ENCODE measurements at places on chromosomes 5 and 9.

DNA sequence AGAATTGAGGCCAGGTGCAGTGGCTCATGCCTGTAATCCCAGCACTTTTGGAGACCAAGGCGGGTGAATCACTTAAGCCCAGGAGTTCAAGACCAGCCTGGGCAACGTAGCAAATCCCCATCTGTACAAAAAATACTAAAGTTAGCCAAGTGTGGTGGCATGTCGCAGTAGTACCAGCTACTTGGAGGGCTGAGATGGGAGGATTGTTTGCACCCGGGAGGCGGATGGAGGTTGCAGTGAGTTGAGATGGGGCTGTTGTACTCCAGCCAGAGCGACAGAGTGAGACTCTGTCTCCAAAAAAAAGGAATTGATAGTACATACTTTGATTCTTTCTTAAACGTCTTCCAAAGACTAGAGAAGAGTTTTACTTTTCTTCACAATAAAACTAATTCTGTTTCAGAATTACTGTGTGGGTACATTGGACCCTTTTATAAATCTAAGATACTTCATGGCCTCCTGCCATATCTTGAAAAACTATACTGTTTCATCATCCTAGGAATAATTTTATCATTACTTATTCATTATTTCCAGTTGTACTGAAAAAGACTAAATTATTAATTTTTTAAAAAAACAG is 132.0 kb upstream of the GRHPR start:
- DNase-seq, result no peak

DNA sequence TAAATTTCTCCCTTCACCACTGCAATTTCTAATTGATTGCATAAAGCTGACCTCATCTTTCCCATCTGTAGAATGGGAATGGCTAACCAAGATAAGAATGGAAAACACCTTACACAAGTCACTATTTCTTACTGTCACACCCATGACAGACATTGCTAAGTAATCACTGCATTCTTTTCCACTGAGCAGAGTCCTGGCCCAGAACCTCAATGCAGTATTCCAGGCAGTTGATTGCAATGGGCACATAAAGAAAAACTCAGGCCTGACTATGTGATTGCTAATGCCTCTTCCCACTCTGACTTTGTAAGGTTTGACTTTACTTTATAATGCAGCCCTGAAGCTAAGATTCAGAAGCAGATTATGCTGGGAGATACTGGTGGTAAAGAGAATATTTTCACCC is 29.3 kb downstream of the TRIM32 start:
- DNase-seq, result no peak

- DNase-seq, result no peak
These were observed 145.7 kb downstream of the ZSWIM6 start for GRCh38 chr5:61477788-61478187.

DNA sequence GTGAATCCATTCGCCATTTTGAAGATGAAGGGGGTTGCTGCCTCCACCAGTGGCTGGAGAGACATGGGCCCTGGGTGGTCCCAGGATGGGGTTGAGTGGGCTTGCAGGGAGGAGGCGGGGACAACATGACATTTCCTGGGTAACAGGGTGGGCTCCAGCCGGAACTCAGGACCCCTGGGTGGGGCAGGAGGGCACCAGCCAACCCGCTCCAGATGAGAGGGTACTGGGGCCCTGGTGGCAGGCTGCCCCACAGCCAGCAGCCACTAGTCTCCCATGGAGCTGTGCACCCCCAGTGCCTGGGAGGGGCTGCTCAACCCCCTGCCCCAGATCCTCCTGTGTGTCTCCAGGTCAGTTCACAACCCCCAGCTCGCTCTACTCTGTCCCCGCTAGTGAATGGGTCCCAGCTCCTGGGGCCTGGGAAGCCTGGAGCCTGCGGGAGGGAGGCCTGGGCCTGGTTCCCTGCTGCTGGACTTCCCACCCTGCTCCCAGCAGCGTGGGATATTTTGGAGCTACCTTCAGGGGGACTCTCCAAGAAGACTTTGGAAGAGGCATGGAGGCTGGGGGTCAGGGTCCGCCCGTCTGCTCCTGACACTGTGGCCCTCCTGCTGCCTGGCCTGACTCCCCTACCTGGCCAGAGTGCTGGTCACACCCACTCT is 55.9 kb downstream of the AHRR start:
- no peak for DNase-seq

GRCh38 chr5:149088686-149089085 is 25.8 kb upstream of the SH3TC2 start:
- DNase-seq, result no peak

DNA sequence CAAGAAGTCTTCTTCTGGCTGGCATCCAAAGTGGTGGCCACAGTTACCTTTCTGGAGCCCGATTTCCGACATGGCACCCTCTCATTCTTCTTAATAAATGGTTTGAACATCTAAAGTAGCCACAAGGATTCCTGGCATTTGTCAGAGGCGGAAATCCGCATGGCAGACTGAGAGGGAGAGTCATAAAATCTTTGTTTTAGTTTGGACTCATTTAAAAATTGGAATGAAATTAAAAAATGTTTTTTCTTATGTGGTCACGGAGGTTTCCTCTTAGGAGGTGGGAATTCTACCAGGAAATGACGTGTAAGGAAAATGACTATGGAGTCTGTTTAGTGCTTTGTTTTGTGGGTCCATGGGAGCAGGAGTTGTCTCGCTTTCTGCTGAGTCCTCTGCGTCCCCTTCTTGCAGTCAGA is 133.0 kb upstream of the PTCH1 start:
- DNase-seq, result no peak

- DNase-seq, result no peak
These were observed 69.0 kb upstream of the SLC12A2 start for GRCh38 chr5:128014578-128014977.

- DNase-seq, result no peak
These were observed 185.9 kb downstream of the MSX2 start for GRCh38 chr5:174910245-174910737.

- DNase-seq, result no peak
These were observed 59.7 kb downstream of the STRBP start for GRCh38 chr9:123208626-123209174.

DNA sequence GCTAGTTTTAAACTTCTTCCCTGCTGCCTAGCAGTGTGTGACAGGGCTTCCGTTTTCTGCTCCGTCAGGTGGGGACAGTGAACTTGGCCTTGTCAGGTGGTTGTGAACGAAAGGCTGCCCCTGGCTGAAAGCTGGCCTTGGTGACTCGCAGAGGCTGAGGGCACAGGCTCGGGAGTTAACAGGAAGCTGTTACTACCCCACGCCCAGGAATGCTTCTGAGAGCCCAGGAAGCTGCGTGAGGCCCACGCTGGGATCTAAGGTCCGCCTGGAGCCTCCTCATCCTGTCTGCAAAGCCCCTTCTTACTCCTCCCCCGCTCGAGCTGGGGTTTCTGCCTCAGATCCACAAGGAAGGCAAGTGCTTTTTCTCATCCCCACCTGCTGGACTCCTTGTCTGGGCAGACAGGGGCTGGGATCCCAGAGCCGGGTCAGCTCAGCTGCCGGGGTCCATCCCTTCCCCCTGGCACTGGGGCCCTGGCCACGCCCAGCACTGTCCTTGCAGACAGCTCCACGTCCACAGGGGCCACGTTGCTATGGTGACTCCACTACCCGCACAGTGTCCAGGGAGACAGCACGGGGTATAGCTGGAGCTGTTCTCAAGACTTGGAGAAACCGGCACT is 124.7 kb upstream of the TBC1D2 start:
- DNase-seq, result peak; percentile 26

GRCh38 chr5:173689171-173689736 is 72.8 kb upstream of the BOD1 start:
- DNase-seq, result no peak

- DNase-seq, result no peak
These were observed 243.7 kb downstream of the HSPA4 start for GRCh38 chr5:133295520-133295919.

DNA sequence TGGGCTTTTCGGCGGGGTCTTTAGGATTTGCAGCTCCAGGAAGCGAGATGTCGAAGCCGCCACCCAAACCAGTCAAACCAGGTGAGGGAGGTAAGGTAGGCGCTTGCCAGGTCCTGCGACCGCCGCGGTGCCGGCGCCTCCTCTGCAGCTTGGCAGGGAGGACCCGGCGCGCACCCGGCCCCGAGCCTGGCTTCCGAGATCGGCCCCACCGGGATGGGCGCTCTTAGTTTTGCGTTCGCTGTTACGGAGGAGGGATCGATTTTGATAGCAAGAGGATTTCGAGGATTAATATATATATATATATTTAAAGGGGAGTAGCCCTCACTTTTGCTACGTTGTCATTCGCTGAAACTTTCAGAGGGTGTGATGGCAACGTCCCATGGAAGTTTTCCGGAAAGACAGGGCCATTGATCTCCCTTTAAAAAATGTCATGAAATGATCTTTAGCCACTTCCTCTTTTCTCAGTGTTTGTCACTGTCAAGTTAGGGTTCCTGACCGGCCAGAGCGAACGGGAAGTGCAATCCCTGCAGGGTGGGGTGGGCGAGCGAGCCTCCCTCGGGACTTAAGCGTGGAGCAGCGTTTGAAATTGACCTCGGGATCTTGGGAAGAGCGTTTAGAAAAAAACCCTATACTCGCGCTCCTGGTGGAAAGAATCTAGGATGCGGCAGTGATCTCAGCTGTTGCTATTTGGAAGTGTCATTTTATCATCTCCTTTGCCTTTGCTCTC is 495 bp downstream of the OSTF1 start:
- peak; percentile 62 for DNase-seq

- DNase-seq, result peak; percentile 94
These were observed at the start of gene GNE for GRCh38 chr9:36258208-36258995. Gene GNE, minus strand, starts transcription at chr9:36258448. Its CDS starts 9,093 bp downstream, at chr9:36249355.

DNA sequence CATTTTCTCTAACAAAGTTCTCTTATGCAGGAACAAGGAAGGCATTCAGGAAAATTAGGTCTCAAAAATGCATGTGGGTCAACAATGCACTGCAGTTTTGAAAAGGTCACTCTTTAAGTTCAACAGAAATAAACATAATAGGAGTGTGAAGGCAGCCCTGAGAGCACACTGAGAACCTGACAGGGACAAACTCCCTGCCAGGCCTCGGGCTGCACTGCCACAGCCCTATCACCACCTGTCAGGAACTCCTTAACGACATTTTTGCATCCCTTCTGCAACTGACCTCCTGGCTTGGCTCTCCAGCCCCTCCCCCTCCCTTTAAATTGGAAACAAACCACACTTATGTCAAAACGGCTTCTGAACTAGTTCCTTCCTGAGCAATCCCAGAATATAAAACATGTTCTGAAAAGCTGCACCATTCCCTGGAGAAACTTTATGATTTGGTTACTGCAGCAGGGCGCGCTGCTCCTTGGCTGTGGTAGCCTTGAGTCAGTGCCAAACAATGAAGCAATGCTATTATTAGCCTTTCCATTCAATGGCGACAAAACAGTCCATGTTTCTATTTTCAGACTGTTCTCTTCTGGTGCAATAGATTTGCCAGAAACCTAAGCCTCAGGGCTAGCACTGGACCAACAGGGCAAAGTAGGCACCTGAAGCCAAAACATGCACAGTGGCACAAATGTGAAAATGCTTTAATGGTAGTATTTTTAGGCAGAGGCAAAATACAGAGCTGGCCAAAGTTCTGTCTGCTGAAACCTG is 160.1 kb upstream of the ZNF608 start:
- DNase-seq, result no peak

DNA sequence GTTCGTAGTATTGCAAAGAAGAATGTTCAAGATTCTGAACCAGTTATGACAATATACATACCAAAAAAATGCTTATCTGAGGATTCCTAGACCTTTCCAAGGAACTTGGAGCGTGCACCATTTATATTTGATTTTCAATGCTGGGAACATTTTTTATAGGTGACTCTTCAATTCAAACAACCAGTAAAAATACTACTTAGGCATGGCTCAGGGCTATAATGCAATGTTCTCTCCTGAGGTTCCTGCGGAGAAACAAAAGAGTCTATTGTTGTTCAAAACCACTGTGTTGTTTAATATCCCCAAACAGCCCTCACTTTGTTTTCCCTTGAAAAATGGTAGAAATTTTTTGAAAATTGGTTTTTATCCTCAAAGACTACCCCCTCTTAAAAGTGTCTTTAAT is 335.7 kb upstream of the IZUMO3 start:
- DNase-seq, result no peak

DNA sequence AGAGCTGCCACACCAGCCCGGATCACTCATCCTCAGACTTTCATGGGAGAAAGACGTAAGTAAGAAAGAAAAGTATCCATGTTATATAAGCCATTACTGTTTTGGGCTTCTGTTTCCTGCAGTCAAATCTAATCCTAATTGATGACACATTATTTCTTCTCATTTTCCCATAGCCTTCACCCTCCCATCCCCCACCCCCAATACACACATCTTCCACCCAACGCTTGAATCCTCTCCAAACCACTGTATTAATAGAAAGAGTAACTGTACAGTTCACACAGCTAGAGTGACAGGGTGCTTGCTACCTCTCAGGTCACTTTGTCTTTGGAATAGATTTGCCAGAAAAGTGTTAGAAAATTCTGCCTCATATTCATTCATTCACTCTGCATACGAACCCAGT is 69.3 kb upstream of the IL17B start:
- no peak for DNase-seq

DNA sequence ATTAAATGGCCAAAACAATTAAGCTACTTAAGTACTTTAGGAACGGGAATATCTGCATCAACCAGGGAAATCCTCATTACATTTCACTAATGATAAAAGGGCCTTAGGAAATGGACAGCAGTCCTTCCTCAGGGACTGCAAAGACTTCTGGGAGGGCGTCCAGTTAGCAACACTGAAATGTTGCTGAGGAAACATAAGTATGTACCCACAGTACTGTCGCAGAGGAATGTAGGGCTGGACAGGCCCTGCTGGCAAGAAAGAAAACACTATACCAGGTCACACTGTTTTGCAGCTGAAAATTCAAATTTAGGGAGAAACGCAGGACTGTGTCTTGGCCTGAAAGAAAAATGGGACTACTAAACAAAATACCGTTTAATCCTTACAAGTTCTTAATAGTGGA is 1.3 kb downstream of the C5orf15 start:
- DNase-seq, result no peak

- DNase-seq, result no peak
These were observed 6.5 kb upstream of the TLE4 start for GRCh38 chr9:79565245-79565644.

GRCh38 chr5:65032250-65032649 is 263.5 kb downstream of the CWC27 start:
- peak; percentile 88 for DNase-seq

DNA sequence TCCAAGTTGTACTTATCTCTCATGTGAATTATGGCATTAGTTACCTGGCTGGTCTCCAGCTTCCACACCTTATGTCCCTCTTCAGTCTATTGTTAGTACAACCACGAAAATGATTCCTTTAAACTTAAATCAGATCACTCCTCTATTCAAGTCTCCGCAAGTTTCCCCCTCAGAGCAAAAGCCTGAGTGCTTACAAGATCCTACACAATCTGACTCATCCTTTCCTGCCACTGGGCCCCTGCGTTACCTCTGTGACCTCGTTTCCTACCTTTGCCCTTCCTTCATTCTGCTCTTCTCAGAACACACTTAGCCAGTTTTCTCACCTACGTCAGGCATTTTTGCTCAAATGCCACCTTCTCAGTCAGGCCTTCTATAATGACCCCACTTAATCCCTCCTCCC is 45.1 kb upstream of the GLIS3 start:
- no peak for DNase-seq

All from amniotic stem cell (primary cell).